Stimulated activated CD4-positive, alpha-beta T cell treated with anti-CD3 and anti-CD28 coated beads, Interleukin-15, amount 100 ng/mL, for 1 hour (primary cell): ENCODE measurements at places on chromosomes 2 and 18.

DNA sequence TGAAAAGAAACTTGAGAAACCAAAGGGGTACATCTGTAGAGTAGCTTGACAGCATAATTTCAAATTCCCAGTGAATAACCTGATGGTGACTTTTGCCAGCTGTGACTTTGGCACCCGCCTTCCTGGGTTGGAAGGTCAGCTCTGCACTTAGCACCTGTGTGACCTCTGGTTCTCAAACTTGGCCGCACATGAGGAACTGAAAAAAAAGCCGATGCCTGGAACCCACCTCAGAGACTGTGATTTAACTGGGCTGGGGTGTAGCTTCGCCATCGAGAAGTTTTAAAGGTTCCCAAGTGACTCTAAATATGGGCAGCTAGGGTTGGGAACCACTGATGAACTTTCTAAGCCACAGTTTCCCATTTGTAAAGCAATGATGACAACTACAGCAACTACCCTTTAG, 6.5 kb downstream of the EFEMP1 start:
- no peak for DNase-seq

GRCh38 chr2:14632133-14632936, at the start of gene LRATD1:
LRATD1 (plus strand) TSS chr2:14632717; CDS start chr2:14633980, 1,263 bp downstream.
- DNase-seq: no peak

- DNase-seq: no peak
Measured at GRCh38 chr2:96954011-96954846, 32.2 kb downstream of the FAM178B start.

GRCh38 chr18:13625355-13625754, 101.0 kb downstream of the FAM210A start:
- no peak for DNase-seq

GRCh38 chr2:111053266-111053665, 67.4 kb upstream of the BCL2L11 start:
- no peak for DNase-seq

DNA sequence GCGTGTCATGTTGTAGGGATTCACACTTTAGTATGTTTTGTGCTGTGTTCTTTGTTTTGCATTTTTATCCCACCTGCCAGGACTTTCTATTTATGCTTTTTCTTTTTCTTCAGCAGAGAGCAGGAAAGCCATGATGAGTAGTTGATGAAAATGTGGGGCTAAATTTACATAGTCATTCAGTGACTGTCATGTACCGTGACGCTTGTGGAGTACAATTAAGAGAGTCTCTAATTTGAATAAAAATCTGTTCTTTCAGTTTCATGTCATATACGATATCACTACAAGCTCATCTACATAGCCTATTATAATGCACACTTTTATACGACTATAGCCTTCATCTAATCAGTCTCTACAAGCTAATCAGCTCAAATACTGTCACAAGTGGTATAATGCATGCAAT, 112.7 kb upstream of the SPATS2L start:
- no peak for DNase-seq

- no peak for DNase-seq
Measured at GRCh38 chr18:54607213-54608027, 16.4 kb downstream of the DYNAP start.

GRCh38 chr2:113894156-113894743, 4.4 kb downstream of the ACTR3 start:
- no peak for DNase-seq

GRCh38 chr2:42567806-42568400, 529 bp upstream of the MTA3 start:
- no peak for DNase-seq

- DNase-seq: no peak
Measured at GRCh38 chr2:154707994-154708575, 9.6 kb downstream of the KCNJ3 start.

- DNase-seq: no peak
Measured at GRCh38 chr2:79082987-79083386, 4.8 kb downstream of the REG1B start.

DNA sequence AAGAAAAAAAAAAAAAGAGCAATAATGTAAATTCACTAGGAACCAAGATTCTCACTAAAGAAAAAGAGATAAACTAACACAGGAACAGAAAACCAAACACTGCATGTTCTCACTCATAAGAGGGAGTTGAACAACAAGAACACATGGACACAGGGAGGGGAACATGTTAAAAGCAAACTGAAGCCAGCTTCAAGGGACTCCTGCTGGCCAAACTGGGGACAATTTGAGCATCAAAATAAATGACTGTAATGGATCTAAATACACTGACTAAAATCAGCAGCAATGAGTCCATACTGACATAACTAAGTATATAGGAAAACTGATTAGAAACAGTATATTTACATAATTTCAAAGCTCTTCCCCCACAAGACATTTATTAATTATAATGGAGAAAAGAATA, 73.0 kb downstream of the FARSB start:
- DNase-seq: no peak

DNA sequence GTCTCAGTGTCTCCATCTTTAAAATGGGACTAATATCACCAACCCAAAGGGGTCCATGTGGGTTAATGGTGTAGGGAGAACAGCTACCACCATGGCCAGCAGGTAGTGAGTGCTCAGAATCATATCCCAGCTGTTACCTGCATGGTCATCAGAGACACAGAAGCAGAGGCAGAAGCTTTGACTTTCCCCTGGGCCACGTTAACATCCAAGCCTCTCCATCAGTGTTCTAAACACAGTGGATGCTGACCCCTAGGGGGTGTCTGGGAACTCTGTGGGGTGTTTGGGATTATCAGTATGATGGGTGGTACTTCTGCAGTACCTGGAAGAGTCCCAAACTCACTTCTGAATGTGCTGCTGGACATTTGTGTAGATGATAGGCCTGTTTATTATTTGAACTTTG, 93.6 kb downstream of the GYPC start:
- DNase-seq: no peak

- DNase-seq: no peak
Measured at GRCh38 chr2:147355706-147356105, 489.1 kb upstream of the ACVR2A start.

DNA sequence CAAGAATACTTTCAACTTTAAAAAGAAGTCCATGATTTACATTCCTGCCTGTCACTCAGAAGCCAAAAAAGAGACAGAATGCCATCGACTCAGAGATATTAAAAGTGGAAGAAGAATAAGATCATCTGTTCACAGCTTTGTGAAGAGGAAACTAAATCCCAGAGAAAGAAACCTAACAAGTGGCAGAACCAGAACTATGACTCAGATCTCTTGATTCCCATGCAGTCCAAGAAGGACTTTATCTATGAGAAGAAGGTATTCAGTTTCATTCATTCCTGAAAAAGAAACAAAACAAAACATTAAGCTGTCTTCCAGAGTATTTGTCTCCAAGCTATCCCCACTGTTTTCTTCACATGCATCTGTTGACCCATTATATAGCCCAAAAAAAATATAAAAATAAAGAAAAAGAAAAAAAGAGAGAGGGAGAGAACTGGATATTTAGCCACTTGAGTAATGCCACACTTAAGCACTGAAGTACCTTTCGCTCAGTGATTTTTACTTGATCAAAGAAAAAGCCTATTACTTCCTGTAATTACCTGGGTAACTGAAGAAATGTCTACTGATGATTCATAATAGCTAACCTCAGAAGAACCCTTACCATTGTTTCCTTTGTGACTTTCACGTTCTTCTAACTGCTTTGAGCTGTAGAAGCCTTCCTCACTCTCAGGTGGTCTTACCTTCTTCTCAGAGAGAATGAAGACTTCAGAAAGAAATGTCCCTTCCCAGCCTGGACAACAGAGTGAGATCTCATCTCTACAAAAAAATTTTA, 17.7 kb upstream of the AKAIN1 start:
- DNase-seq: no peak

DNA sequence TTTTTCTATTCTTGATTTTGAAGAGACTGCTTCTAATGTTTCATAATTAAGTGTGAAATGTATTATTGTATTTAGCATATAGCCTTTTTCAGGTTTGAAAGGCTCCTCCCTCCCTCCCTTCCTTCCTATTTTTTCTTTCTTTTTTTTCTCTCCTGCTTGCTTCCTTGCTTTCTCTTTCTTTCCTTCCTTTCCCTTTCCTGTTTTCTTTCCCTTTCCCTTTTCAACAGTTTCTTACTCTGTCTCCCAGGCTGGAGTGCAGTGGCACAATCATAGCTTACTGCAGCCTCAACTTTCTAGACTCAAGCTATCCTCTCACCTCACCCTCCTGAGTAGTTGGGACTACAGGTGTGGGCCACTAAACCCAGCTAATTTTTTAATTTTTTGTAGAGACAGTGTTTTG, 44.6 kb downstream of the RMDN2 start:
- DNase-seq: no peak

DNA sequence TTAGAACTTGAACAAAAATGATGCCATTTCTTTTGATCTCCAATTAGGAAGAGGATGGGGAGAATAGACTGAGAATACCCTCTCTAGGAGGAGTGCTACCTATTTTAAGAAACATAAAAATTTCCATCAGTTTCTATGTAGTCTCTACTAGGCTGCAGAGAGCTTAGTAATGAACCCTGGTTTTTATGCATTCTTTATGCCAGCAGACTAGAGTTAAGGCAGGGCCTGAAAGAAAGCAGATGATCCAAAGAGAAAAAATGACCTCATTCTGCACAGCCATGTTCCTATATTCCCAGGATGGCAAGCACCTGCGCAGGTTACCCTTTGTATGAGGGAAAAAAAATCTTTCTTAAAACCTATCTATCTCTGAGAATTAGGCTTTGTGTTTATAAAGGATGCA, 254.9 kb downstream of the RIT2 start:
- no peak for DNase-seq

- no peak for DNase-seq
Measured at GRCh38 chr18:54775686-54776085, 52.6 kb upstream of the RAB27B start.

GRCh38 chr18:33020877-33021276, 248.1 kb upstream of the KLHL14 start:
- no peak for DNase-seq

- no peak for DNase-seq
Measured at GRCh38 chr2:226873051-226873620, 37.3 kb downstream of the RHBDD1 start.

GRCh38 chr2:239621611-239622010, 220.8 kb upstream of the HDAC4 start:
- no peak for DNase-seq

DNA sequence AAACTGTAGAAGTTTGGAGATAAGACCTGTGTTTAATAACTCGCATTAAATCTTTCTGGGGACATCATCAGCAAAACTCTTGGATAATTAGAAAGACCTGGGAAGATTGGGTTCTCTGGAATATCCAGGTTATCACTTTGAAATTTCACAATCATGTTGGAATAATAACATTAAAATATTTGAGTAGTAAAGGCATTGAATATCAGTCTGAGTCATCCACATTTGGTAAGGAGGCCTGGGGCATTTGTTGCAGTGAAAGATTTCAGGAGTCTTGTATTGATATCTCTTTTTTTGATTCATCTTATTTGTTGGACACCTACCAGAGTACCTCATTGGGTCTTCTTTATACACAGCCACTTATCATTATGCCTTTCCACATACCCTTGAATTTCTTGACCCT, 95.9 kb downstream of the EPB41L5 start:
- no peak for DNase-seq

- DNase-seq: no peak
Measured at GRCh38 chr2:198657512-198658121, 800.1 kb downstream of the SATB2 start.

- no peak for DNase-seq
Measured at GRCh38 chr2:48480526-48480925, 49.4 kb upstream of the STON1 start.

GRCh38 chr18:70015127-70015526, 67.5 kb upstream of the CD226 start:
- no peak for DNase-seq

DNA sequence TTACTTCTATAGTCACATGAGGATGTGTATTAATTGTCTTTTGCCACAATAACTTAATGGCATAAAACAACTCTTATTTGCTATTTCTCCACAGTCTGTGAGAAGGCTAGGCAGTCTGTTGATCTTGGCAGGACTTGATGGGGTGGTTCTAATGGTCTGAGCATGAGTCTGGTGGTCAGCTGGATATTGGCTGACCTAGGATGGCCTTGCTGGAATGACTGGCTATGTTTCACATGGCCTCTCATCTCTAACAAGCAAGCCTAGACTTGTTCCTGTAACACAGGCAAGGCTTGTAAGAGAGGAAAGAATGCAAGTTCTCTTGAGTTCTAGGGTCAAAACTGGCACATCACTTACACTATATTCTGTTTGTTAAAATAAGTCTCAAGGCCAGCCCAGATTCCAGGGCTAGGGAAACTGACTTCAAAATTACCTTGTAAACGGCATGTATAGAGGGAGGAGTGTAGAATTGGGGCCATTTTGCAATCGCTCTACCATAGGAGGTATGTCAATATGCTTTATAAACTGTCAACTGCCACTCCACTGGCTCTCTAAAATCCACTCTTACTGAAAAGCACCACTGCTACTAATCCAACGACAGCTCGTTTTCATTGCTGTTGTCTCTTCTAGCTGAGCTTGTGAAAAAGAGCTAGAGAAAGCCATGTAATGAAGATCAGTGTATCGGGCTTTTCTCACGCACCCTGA, 325.0 kb upstream of the PKDCC start:
- DNase-seq: no peak

DNA sequence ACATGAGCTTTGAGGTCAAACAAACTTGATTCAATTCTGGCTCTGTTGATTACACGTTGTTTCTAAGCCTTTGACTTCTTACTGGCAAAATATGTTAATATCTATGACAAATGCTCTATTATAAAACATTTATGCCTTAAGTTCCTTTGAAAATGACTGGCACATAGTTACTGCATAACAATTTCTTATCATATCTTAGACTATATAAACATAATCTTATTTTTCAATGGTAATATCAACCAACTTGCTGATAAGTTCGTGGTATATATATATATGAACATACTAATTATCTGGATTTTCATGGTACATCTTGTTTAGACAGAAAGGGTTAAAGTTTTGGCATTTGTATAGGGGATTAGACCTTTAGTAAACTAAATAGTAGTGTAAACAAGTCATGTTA, 645.6 kb upstream of the ZNF804A start:
- no peak for DNase-seq

DNA sequence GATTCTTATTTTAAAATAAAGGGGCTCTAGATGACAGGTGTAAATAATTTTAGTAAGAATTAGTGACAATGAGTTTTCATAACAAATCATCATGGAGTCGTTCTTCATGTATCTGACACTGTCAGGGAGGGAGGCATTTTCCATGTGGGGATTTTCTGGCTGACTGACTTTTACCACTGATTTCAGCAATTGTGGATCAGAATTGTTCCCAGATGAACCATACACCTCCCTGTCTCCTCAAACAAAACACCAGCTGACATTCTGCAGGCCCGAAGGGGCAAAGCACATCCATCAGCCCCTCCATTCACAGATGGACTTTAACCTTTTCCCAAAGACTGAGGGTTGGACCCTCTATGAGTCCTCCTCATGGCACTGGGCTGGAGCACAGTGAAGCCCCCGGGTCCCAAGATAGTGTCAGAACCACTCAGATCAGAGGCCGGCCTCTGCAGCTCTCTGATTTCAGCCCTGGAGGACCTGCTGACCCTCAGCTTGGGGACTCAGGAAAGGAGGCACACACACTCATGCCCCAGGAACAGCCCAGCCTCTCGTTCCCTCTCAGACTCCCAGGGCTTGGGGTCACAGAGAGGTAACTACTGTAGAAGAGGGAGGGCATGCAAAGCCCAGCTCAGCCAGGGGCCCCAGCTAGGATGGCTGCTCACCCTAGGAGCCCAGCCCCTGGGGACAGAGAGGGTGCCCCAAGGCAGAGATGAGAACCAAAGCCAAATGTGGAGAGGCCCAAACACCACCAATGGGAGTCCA, 43.2 kb upstream of the LOXHD1 start:
- DNase-seq: no peak

- no peak for DNase-seq
Measured at GRCh38 chr18:461762-462161, 38.7 kb downstream of the COLEC12 start.

- DNase-seq: no peak
Measured at GRCh38 chr2:68588589-68588988, 54.8 kb upstream of the PROKR1 start.
